KBM-7 (cell line): ENCODE measurements at places on chromosomes 5 and 9.
A peak's percentile ranks its signal among the peaks of the same experiment; 100 is the strongest.

GRCh38 chr5:131950706-131951105 is 5.2 kb upstream of the MEIKIN start:
- DNase-seq: no peak

GRCh38 chr5:94228791-94229190 is 389.6 kb downstream of the KIAA0825 start:
- DNase-seq: no peak

- no peak for DNase-seq
Observed at GRCh38 chr9:121434969-121435368, 64.7 kb downstream of the GGTA1 start.

DNA sequence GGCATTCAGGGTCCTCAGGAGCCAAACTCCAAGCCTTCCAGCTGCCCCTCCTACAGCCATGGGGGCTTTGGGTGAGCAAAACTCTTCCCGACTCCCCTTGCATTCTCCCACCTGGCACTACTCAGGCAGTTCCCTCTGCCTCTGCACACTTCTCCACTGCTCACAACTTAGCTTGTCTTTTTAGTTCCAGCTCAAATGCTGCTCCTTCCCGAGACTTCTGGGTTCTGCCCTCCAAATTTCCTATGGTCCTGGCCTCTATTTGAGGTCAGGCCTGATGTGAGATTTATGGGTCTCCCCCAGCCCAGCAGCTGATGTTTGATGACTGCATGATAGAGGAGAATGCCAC is 5.7 kb upstream of the SLC25A48 start:
- no peak for DNase-seq

DNA sequence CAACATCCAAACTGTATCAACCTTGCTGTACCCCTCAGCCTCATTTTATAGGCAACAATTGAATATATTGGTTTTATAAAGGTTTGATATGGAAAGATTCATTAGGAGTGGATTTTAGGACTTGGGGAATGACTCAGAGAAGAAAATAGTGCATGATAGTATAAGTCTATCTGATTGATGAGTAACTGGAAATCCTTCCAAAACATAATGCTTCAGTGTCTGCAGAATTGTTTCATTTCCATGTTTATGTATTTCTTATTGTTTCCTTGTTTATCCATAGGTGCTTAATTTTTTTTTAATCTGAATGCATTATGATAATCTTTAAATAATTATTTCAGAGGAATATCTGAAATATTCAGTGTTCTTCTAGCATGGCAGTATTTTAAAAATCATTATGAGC is 12.6 kb downstream of the JAK2 start:
- no peak for DNase-seq

- no peak for DNase-seq
Observed at GRCh38 chr5:178383301-178383918, 150.8 kb upstream of the PHYKPL start.

DNA sequence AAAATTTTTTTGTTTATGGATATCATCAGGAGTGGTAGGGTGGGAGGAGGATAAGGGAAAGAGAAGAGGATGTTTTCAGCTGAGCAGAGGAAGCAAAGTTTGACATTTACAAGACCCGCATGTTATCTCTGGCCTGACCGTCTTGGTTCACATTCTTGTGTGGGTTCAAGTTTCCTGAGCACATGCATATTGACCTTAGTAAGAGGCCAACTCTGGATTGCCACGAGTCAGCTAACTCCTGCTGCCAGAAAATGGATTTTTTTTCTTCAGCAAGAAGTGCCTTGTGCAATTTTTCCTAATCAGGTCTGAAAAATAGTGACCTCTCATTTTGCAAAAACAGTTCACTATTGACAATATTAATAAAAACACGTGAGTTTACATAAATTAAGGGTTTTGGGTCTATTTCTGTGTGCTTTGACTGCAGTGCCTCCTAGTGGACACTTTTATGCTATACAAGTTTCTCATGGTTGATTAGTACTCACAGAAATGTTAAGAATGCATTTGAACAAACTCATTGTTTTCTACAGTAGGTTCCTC is 27.1 kb upstream of the BASP1 start:
- peak; percentile 73 for DNase-seq

DNA sequence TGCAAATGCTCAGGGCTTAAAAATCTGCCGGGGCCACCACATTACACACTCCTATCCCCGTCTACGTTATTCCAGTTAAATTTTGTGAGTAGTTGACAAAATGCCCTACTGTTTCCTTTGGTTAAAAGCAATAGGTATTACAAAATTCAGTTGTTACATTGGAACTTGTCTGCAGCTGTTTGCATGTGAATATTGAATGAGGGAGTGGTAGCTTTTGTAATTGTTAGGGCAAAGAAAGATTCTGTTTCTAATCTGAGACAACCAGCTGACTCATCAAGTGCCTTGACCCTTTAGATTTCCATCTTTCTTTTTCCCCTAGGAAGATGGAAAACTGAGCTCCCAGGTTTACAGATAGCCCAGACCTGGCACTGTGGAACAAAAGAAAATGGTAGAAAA is 30.2 kb downstream of the MAML1 start:
- DNase-seq: no peak

DNA sequence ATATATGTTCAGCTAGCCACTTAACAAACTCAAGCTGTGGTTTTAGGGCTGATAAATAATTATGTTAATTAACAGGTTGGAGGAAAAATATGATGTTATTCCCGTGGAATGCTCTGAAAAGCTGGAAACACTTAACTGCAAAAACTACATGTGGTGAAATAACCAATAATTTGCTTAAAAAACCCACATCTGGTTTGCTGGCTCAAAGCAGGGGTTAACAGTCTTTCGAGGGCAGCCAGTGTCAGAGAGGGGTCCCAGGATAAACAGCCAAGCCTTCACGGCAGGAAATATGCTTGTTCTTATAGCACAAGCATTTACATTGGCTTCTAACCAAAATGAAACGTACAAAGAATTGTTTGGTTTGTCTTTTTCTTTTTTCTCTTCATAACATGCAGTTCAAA is 254.0 kb upstream of the GAS1 start:
- DNase-seq: no peak

- DNase-seq: no peak
Observed at GRCh38 chr9:71677209-71677608, 91.1 kb downstream of the CEMIP2 start.

GRCh38 chr9:133606708-133607025 is 2.5 kb downstream of the FAM163B start:
- DNase-seq: no peak

- DNase-seq: no peak
Observed at GRCh38 chr5:14954616-14955343, 83.2 kb upstream of the ANKH start.

- no peak for DNase-seq
Observed at GRCh38 chr9:135100241-135100681, 12.8 kb downstream of the OLFM1 start.

- DNase-seq: no peak
Observed at GRCh38 chr5:122252319-122252718, 59.7 kb upstream of the SNCAIP start.

DNA sequence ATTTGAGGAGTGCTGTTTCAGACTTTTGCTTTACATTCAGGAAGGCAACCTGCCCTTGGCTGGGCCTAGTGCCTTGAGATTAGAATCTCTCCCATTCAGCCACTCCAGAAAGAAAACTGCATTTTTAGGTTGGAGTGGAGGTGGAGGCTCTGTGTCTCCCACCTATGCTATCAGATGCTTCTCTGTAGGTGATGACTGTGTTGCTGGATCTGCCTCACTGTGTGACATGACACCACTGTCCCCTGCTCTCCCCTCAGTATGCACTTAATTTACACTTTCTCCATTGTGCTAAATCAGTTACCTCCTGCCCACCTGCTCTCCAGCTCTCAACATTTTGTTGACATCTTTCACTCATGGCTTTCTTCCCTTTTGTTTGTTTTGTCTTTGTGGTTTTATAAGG is 265.8 kb downstream of the TENT4A start:
- DNase-seq: no peak

DNA sequence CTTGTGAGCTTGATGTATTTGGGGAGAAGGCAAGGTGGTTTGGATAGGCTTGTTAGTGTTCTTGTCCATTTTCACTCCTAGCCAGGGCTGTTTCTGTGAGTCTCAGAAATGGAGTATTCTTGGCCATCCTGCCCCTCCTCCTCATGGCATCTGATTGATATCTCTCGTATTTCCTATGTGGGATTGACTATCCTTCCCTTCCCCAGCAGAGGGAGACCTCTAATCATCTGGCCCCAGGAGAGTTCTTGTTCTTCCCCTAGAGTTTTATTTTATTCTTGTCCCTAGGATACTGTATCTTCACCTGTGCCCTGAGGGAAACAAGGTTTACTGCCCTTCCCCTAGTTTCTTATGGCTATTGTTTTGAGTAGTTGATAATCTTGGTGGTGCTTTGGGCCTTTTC is 114.4 kb downstream of the VPS13A start:
- peak; percentile 44 for DNase-seq

DNA sequence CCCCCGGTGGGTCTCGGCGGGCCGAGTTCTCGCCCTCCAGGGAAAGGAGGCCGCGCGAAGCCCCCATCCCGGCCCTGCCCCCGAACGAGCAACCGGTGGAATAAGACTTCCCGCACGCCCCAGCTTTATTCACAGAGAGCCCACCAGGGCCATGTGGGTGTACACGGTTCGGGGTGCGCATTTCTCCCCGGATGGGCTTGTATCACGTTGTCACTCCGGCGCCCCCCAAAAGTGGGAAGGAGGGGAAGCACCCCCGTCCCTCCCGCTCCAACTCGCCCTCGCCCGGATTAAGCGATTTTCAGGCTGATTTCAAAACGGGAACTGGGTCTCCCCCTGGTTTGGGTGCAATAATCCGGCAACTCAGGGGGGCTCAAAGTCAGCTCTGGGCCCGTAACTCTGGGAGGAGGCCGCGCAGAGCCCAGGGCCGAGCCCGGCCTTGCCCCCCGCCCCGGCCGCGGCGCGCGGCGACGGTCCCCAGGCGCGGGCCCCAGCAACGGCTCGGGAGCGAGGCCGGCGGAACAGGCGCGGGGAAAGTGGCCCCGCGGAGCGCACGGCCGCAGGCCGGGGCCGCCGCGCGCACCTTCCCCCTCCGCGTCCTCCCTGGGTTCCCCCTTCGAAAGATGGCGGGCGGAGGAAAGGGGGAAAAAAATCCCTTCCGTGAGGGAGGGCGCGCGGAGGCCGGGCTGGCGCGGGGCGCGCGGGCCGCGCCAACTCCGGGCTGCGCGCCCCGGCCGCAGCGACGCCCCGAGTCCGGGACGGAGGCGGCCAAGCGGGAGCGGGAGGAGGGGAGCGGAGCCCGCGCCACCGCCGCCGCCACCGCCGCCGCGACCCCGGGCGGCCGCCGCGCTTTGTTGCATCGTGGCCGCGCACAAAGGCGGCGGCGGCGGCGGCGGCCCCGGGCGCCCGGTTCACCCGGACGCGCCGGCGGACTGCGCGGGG is 644 bp downstream of the BRD3 start:
- DNase-seq: peak; percentile 25

GRCh38 chr9:87445646-87446045 is 52.0 kb upstream of the DAPK1 start:
- peak; percentile 70 for DNase-seq

GRCh38 chr5:94463739-94464138 is 154.7 kb downstream of the KIAA0825 start:
- DNase-seq: no peak

- DNase-seq: no peak
Observed at GRCh38 chr9:88818495-88819201, 172.6 kb upstream of the S1PR3 start.

DNA sequence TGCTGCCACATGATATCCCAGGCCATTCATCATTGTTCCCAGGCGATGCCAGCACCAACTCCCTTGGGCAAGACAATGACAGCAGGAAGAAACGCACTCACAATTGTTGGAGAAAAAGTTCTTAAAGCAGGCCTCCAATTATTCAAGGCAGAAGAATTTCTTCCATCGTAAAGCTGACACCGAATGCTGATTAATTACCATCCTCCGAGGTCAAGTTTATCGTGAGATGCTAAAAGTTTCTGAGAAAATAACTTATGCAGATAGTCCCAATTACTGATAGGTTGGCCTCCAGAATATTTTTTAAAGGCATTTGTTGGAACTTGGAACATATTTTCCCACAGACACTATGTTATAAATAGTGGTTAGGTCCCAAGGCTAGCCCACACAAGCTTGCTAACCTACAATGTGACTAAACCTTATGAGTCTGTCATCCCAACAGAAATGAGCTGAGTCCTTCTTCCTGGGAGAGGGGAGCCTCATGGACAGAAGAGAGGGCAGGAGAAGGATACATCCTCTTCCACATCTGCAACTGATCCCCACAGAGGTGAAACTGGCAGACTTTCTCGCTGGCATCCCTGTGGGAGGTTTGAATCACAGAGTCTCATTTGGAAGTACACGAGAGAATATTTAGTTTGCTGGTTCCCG is 202.4 kb upstream of the TBC1D2 start:
- no peak for DNase-seq

GRCh38 chr5:158884827-158885518 is 214.7 kb downstream of the EBF1 start:
- no peak for DNase-seq

- peak; percentile 20 for DNase-seq
Observed at GRCh38 chr5:98911280-98912040, 17.3 kb downstream of the CHD1 start.

DNA sequence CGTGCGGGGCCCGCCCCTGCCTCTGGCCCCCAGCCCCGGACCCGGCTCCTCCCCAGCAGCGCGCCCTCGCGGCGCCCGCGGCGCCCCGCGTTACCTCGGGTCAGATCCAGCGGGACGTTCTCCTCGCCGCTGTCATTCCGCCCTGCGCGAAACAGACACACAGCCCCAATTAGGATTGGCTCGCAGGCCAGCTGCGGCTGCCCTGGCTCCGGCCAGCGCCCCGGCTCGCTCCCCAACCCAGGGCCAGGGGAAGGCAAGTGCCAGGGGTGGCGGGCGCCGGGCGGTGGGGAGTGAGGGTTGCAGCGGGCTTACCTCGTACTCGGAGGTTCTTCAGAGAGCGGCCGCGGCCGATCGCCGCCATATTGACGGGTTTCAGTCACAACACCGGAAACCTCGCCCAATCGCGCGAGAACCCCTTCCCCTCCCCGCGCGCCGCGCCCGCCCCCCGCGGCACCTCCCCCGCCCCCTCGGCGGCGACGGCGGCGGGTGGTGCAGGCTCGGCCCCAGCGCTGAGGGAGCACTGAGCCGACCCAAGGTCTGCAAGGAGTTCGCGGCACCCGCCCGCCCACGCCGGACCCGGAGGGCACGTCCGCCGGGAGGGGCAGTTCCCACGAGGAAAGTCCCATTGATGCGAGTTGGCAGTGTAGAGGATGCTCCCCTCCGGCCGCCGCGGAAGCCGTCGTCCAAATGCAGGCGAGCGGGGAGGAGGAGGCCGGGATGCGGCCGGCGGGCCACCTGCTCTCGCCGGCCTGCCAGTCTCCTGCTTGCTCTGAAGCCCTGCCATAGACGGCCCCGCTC is at the start of gene RICTOR:
TSS of gene RICTOR (minus strand) at position 383 of the 798 bp plus-strand sequence. CDS start at position 361, 22 bp downstream.
- peak; percentile 86 for DNase-seq

DNA sequence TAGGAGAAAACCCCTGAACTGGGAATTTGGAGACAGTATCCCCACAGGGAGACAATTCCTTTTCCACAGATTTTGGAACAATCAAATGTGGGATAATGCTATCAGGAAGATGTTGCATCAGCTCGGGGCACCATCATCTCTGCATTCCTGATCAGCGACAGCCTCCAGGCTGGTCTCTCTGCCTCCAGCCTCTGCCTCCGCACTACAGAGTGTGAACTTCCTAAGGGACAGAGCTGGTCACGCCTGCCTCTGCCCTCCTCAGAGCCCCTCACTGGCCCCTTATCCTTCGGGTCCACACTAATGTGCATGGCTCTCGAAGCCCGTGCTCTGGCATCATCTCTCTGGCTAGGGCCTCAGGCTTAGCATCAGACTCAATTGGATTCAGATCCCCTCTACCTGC is 8.6 kb downstream of the FOXI1 start:
- no peak for DNase-seq

GRCh38 chr5:7518947-7519560 is 123.1 kb downstream of the ADCY2 start:
- no peak for DNase-seq
